ENCODE measurements at places on chromosomes 2 and 18. TPM values are rescaled to one million over a fixed set of nuclear protein-coding genes. Genes with fewer than 3 reads are reported as not detected.

GRCh38 chr2:222169346-222169745 is 129.5 kb downstream of the PAX3 start:
- H3K27me3 ChIP-seq: peaks cover 21% of the 10 kb centered on the region
- no peak for DNase-seq
- peaks cover under 1% of the 10 kb centered on the region for H3K4me1 ChIP-seq

- H3K4me1 ChIP-seq: peaks cover 11% of the 10 kb centered on the region
- H3K4me3 ChIP-seq: no peak overlapping the region
- peaks cover 9% of the 10 kb centered on the region for H3K27me3 ChIP-seq
- no peak for DNase-seq
These were observed 504.2 kb downstream of the ZEB2 start for GRCh38 chr2:144015655-144016245.

- H3K4me3 ChIP-seq: no peak overlapping the region
- no peak overlapping the region for H3K27ac ChIP-seq
- no peaks in the 10 kb centered on the region for H3K27me3 ChIP-seq
- no peak for DNase-seq
- no peaks in the 10 kb centered on the region for H3K36me3 ChIP-seq
- H3K4me1 ChIP-seq: no peaks in the 10 kb centered on the region
These were observed 173.8 kb upstream of the TMEM200C start for GRCh38 chr18:6069103-6069502.

DNA sequence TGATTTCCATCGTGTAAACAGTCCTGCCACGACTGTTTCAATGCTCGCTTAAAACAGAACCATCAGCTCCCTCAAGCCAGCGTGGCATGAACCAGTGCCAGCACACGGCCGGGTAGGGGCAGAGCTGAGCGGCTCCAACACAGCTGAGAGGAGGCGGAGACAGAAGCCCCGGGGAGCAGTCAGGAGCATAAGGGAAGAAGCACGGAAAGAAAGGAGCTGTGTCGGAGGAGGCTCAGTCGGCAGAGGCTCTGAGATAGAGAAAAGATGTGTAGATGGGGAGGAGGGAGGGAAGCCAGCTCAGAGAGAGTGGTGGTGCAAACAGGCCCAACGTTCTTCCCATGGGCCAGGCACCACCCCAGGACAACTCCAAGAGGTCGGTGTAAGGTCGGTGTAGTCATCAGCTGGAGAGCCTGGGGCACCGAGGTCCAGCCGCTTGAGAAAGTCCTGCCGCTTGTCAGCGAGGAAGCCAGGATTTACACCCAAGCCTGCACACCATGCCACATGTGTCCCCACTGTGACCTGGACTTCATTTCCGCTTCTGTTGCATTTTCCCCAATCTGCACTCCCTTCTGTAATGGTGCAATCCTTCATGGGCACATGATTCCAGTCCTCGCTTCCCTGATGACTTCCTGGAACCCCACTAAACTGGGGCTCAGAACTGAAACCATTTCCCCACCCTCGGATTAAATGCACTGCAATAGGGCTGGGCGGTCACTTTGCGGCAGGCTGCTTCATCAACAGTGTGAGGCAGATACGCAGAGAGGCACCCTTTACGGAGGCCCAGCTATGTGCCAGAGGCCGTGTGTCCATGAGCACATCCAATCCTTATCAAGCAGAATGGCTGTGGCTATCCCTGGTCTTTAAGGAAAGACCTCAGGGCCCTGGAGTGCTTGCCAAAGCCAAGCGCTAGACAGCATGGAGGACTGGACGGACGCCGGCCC is 43.5 kb downstream of the CYP27C1 start:
- no peaks in the 10 kb centered on the region for H3K36me3 ChIP-seq
- H3K27me3 ChIP-seq: peaks cover 7% of the 10 kb centered on the region
- no peak for DNase-seq
- no peak overlapping the region for H3K4me3 ChIP-seq
- no peak overlapping the region for H3K27ac ChIP-seq
- peaks cover 17% of the 10 kb centered on the region for H3K4me1 ChIP-seq

- no peak overlapping the region for H3K27ac ChIP-seq
- H3K4me3 ChIP-seq: no peak overlapping the region
- H3K36me3 ChIP-seq: peaks cover 5% of the 10 kb centered on the region
- H3K27me3 ChIP-seq: peaks cover 7% of the 10 kb centered on the region
- no peak for DNase-seq
These were observed 427.3 kb downstream of the TSN start for GRCh38 chr2:122182616-122183355.

GRCh38 chr2:235238537-235238936 is 255.3 kb upstream of the AGAP1 start:
- no peak overlapping the region for H3K4me3 ChIP-seq
- peaks cover 4% of the 10 kb centered on the region for H3K4me1 ChIP-seq
- DNase-seq: no peak
- no peaks in the 10 kb centered on the region for H3K27me3 ChIP-seq

DNA sequence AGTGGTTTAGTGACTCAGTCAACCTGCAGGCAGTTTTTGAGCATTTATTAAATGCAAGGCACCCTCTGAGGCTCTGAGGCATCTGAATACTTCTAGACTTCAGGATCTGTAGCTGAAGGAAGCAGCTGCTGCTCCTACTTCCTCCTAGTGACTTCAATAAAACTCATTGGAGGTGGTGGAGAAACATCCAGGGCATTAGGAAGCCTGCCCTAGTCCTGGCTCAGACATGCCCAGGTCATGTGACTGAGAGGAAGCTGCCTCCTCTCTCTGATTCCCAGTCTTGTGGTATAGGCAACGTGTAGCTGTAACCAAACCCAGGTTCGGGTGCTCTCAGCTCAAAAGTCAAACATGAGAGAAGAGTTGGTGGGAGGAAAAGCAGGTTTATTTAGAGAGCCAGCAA is 287.2 kb upstream of the GYPC start:
- H3K27ac ChIP-seq: no peak overlapping the region
- H3K4me3 ChIP-seq: no peak overlapping the region
- no peak for DNase-seq
- no peaks in the 10 kb centered on the region for H3K27me3 ChIP-seq
- no peaks in the 10 kb centered on the region for H3K36me3 ChIP-seq
- H3K4me1 ChIP-seq: peaks cover 13% of the 10 kb centered on the region

DNA sequence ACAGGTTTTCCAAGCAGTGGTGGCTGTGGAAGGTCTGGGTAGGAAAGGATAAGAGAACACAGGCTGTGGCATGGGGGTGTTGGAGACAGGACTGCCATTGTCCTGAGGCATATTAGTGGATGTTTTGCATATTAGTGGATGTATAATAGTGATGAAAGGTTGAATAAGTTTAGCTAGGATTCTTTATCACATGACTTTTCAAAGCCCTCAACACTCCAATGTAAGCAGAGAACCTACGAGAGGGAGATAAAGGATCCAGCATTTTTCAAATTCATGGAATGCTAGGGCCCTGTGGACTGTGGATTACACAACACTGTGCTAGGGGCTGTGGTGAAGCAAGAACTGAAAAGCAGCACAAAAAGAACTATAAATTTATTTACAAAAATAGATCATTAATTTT is 63.2 kb downstream of the POLE4 start:
- no peaks in the 10 kb centered on the region for H3K27me3 ChIP-seq
- no peaks in the 10 kb centered on the region for H3K4me1 ChIP-seq

DNA sequence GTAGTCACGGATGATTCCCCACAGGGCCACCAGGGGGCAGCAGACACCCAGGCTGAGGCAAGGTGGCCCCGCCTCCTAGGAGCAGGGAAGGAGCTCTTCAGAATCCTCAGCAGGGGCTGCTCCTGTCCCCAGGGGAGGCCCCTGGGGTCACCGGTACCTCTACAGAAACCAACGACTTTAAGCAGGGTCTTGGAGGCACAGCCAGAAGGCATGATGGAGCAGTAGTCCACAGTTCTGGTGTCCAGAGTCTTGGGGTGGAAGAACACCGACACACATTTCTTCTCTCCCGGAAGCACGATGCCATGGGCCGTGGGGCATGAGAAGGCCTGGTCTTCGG is 11.5 kb downstream of the CFAP65 start:
- H3K27me3 ChIP-seq: peaks cover 62% of the 10 kb centered on the region
- no peak overlapping the region for H3K4me3 ChIP-seq
- no peaks in the 10 kb centered on the region for H3K36me3 ChIP-seq

GRCh38 chr2:71498261-71498701 is 44.9 kb downstream of the DYSF start:
- H3K4me1 ChIP-seq: no peaks in the 10 kb centered on the region
- no peaks in the 10 kb centered on the region for H3K36me3 ChIP-seq
- peak overlapping the region; percentile 6 for H3K27ac ChIP-seq

- no peak overlapping the region for H3K27ac ChIP-seq
- H3K27me3 ChIP-seq: no peaks in the 10 kb centered on the region
- peaks cover 11% of the 10 kb centered on the region for H3K4me1 ChIP-seq
- H3K4me3 ChIP-seq: no peak overlapping the region
- DNase-seq: peak; percentile 65
- no peaks in the 10 kb centered on the region for H3K36me3 ChIP-seq
These were observed 165.9 kb downstream of the DYSF start for GRCh38 chr2:71619230-71619741.

GRCh38 chr2:43737097-43737854 is 36.6 kb upstream of the DYNC2LI1 start:
- peaks cover 4% of the 10 kb centered on the region for H3K27me3 ChIP-seq
- H3K4me3 ChIP-seq: no peak overlapping the region
- DNase-seq: no peak
- H3K36me3 ChIP-seq: no peaks in the 10 kb centered on the region
- no peak overlapping the region for H3K27ac ChIP-seq

Gene KRTCAP3
- total RNA-seq: 23.9 TPM

Gene GLI2
- total RNA-seq: 28.6 TPM

Gene SP5
- total RNA-seq: 4.4 TPM

Gene KCNS3
- total RNA-seq: 5.3 TPM

Gene ADRA2B
- total RNA-seq: 13.9 TPM

Gene TGFA
- 6.8 TPM for total RNA-seq

Gene AOX1
- 6.4 TPM for total RNA-seq

Gene NOSTRIN
- 2.4 TPM for total RNA-seq

Gene OTOS
- total RNA-seq: not detected

Gene PGAP1
- total RNA-seq: 45.1 TPM

Gene MROH2A
- total RNA-seq: not detected
